ENCODE measurements at places on chromosomes 12 and 14.

- no peak for DNase-seq
These were observed 15.3 kb upstream of the ANO6 start for GRCh38 chr12:45200491-45201043.

DNA sequence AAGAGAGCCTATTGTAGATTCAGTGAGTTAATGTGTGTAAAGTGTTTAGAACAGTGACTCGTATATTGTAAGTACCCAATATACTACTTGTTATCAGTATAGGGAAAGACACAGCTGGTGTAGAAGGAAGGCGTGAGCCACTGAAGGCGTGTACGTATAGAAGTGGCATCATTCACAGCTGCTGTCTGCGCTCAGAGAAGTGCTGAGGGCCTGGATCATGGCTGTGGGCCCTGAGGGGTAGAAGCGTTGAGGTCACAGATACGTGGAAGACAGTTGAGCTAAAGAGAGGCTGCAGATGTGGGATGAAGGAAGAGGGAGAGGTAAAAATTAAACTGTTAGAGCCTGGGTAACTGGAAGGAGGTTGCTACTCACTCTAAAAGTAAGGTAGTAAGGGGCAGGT, 5.9 kb downstream of the C12orf75 start:
- no peak for DNase-seq

- DNase-seq = no peak
These were observed 54.0 kb downstream of the PHLDA1 start for GRCh38 chr12:75977590-75977951.

GRCh38 chr12:42923583-42923982, 334.0 kb upstream of the PRICKLE1 start:
- DNase-seq = no peak

DNA sequence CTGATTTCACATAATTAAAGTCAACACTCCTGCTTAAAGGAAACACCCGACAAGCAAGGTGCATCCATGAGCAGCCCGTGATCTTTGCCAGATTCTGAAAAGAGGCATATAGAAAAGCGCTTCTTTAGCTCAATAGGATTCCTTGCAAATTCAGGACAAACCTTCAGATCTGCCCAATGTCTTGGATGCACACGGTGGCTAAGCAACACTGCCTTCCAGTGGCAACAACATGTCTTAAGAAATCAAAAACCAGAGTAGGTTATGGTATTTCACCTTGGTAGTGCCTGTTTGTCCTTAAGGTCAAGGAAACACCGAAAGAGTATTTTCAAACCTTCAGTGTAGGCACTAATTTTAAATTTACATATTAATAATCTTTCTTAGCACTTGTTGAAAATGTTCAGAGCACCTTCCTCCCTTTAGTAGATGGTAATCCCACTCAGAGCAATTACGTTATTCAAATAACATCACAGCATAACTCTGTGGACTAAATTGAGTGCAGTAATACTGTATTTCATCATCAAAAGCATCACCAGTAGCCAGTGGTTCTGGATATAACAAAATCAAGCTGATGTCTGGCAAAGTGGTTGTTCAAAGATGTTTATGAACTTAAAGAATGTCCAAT, 58.0 kb upstream of the CDKN3 start:
- DNase-seq = no peak

DNA sequence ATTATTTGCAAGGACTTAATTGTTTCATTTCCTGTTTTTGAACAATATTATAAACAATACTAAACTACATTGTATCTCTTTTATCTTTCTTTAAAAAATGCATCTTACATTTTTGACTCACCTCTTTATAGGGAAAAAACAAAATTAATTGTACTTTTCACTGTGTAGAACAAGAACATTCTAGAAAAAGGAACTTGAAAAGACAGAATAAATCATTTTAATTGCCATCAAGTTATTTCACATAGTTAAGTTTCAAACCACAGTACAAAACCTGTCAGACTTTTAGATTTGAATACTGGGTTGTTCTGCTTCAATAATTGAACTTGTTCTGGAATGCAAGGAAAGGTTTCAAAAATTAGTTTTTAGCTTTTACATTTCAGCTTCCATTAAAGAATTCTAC, 50.0 kb downstream of the SLC38A6 start:
- DNase-seq = no peak

DNA sequence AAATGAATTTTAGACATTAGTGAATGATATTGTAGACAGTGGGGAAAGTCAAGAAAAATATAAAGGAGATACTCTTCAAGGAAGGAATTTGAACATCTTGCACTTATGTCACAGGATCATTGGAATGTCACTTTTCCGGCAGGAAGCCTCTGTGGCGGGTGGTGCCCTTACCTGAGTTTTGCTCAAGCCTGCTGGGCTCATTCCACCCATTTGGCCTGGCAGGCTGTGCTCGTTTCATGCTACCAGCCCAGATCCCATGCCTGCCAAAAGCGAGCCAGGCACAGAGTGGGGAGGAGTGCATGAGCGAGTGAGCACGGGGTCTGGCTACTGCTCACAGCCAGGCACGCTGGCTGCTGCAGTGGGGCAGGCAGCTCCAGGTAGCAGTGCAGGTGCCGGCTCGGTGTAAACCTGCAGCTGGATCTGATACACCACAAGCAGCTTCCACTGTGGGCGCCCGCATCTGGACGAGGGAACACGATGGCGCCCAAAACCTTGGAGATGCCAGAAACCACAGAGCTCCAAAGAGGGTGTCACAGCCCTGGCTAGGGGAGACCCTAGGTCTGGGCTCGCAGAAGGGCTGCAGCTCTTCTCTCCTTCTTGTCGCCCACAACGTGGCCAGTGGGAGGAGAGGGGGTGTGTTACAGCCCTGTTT, 28.7 kb upstream of the YAF2 start:
- DNase-seq = no peak

GRCh38 chr12:114799574-114800487, 115.9 kb upstream of the TBX3 start:
- DNase-seq = no peak

DNA sequence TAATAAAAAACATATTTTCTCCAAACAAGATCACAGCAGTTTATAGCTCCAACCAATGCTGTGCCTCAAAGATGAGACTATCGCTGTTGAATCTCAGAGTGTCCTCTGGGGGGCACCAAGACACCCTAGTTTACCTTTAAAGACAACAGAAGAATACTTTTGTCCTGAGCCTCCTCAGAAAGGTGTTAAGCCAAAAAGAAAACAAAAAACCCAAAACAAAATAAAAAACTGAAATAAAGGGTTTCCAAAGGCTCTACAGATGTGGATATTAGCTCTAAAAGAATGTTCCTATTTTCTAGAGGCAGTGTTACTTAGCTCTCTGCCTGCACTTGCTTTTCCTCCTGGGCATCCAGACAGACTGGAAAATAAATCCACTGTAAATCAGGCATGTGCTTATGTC, 86.9 kb upstream of the TTC7B start:
- peak; percentile 21 for DNase-seq

DNA sequence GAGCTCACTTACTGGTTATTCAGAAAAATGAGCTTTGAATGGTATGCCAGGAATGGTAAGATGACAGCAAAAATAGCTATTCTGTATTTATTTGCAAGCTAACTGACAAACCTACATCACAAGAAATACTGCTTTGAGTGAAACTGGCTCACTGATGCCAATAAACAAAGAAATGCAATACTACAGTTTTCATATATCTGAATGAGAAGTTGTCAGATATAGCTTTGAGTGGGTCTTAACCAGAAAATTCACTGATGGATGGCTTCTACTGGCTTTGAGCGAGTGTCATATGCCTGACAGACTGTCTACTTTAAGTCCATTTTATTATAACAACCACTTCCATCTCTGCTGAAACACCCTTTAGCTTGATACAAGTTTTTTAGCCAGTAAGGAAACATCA, 330.1 kb downstream of the NELL2 start:
- no peak for DNase-seq

GRCh38 chr12:82655751-82656150, 31.0 kb upstream of the TMTC2 start:
- DNase-seq = no peak

DNA sequence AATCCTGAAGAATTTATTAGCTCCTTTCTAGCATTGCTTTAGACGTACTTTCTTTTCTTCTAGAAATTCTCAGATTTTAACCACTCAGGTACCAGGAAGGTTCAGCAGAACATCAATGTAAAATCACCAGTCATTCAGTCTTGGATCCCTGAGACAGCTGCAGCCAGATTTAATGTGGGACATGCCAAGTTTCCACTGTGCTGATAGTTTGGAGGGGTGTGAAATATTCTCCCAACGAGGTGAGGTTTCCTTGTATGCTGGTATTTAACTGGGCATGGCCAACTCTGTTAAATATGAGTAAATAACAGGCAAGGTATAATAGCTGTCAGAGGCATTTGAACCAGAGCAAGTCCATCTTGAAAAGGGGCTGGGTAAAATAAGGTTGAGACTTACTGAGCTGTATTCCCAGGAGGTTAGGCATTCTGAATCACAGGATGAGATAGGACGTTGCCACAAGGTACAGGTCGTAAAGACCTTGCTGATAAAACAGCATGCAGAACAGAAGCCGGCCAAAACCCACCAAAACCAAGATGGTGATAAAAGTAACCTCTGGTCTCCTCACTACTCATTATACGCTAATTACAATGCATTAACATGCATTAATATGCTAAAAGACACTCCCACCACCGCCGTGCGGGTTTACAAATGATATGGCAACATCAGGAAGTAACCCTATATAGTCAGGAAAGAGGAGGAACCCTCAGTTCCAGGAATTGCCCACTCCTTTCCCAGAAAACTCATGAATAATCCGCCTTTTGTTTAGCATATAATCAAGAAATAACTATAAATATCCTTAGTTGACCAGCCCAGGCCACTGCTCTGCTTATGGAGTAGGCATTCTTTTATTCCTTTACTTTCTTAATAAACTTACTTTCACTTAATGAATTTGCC, 75.2 kb upstream of the RASSF8 start:
- no peak for DNase-seq

DNA sequence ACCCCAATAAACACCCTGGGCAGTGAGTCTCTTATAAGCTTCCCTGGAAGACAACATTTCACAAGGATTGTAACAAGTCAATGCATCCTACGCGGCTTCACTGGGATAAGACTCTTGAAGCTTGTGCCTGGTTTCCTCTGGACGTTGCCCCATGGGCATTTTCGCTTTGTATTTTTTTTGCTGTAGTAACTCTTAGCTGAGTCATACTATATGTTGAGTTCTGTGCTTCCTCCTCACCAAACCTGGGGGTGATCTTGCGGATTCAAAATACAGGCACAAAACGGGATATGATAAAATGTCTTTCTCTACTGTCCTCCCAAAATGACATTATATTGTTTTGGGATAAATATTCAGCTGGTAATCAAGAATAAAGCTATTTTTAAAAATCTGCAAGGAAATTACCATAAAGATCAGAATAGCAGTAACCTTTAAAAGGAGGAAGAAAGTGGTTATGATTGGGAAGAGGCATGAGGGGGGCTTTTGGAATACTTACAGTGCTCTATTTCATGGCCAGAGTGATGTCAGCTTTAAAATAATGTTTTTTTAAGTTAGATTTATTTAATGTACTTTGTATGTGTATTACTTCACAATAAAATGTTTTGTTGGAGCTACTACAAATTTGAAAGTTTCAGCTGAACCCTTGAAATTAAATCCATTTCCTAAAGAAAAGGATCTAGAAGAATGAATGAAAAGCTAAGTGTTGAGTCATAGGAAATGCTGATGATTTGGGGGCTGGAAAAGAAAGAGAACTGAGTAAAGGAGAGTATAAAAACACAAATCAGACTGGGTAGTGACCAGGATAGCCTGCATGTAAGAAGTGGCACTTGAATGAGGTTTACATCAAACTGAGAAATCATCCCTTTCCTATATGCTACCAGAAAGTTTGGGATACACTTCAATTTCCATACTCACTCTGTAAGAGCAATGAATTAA, 14.7 kb downstream of the BTBD7 start:
- no peak for DNase-seq

GRCh38 chr14:57389646-57390036, 745 bp upstream of the NAA30 start:
- no peak for DNase-seq

DNA sequence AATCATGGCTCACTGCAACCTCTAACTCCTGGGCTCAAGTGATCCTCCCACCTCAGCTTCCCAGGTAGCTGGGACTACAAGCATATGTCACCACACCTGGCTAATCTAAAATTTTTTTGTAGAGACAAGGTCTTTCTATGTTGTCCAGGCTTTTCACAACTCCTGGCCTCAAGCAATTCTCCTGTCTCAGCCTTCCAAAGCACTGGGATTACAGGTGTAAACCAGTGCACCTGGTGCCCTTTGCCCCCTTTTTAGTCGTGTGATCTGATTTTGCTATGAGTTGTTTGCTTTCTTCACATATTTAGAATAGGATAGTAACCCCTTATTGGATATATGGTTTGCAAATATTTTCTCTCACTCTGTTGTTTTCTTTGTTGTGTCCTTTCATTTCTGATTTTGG, 1.7 kb upstream of the RAD52 start:
- no peak for DNase-seq
